ENCODE measurements at places on chromosomes 5 and 9.

GRCh38 chr9:78252616-78253015 lies 16.7 kb downstream of the CEP78 start:
- no peak for DNase-seq

DNA sequence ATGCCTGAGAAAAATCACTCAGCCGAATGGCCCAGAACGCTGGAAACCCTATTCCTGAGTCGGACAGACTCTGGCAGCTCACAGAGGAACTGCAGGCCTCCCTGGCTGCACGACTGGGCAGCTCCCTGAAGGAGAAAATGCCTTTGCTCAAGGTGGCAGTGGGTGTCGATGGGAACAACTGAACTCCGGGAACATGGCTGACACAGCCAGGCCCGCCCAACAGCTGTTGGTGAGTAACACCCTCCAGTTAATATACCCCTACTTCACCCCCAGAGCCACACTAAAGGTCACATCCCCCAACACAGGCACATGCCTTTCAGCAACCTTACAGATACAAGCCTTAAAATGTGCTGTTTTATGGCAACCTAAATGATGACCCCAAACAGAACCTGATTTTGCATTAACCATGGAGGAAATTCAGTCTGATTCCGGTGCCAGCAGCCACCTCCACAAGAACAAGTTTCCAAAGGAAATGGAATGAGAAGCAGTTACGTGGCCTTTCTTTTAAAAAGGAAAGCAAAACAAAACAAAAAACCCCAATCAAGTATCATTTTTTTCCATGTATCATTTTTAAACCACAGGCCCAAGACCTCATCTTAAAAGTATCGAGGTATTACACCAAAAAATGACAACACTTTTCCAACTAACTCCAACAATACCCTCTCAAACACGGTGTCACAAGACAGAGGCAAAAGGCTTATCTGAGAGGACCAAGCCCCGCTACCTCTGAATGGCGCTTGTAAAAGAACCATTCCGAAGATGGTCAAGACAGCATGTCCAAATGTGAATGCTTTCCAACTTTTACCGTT lies 3.1 kb downstream of the KLF9 start:
- DNase-seq: peak; percentile 31

GRCh38 chr5:86735370-86735769 lies 117.6 kb downstream of the COX7C start:
- no peak for DNase-seq

- DNase-seq: no peak
Observed at GRCh38 chr5:122846051-122846550, 688 bp downstream of the SNX24 start.

- no peak for DNase-seq
Observed at GRCh38 chr5:124519396-124519795, 227.0 kb downstream of the ZNF608 start.

DNA sequence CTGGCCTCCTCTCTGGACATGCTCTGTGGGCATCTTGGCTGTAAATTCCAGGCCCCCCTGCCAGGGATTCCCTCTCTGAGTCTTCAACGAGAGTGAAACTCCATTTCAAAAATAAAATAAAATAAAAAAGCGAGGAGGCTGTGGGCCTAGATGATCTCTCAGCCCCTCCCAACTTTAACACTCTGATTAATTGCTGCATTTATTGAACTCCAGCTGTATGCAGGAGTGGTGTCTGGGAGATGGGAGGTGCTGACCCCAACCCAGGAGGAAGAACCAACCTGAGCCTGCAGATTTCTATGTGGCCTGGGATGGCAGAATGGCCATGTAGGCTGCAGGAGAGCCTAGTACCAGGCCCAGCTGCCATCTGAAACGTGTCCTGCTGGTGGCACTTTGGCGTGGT lies 154.5 kb upstream of the IER5L start:
- DNase-seq: no peak

DNA sequence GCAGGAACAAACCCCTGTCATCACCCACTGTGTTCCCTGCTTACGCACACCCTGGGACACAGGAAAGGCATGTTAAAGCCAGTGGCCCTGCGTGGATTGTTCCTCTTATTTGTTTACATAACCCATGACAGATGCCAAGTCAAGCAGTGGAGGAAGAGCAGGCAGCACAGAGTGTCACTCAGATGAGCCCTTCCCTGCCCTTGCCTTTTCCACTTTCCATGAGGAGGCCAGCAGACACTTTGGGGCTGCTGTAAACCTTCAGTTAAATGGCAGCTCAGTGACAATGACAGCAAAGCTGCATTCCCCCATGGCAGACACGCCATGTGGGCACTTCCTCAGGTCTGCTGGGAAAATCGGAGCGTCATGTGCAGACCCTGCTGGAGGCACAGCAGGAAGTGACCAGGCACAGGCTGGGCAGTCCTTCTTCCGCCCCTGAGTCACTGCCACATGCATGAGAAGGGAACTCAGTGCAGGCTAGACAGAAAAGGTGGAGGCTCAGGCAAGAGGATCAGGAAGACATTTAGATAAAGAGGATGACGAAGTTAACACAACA lies 216.8 kb upstream of the PIK3R1 start:
- DNase-seq: no peak

GRCh38 chr5:19322716-19323485 lies 665.1 kb downstream of the CDH18 start:
- DNase-seq: no peak

DNA sequence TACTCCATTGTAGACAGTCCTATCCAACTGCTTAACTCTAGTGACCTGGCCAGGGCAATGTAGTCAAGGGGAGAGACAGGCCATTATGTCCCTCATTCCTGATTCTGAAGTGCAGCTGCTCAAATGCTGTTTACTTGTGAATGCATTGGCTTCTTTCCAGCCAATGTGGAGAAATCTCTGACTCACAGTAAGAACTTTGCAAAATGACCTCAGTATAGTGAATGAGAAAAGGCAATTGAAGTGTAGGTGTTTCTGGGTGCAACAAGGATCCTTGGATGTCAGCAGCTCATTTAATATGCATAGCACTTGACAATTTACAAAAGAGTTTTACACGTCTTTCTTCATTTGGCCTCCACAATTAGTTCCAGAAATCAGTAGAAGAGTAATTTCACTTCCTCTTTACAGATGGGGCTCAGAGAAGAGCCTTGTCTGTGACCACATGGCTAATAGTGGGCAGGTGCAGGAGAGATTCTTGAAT lies 367.2 kb downstream of the OSTF1 start:
- DNase-seq: no peak

- no peak for DNase-seq
Observed at GRCh38 chr5:150945947-150946346, 41.2 kb upstream of the ZNF300 start.

DNA sequence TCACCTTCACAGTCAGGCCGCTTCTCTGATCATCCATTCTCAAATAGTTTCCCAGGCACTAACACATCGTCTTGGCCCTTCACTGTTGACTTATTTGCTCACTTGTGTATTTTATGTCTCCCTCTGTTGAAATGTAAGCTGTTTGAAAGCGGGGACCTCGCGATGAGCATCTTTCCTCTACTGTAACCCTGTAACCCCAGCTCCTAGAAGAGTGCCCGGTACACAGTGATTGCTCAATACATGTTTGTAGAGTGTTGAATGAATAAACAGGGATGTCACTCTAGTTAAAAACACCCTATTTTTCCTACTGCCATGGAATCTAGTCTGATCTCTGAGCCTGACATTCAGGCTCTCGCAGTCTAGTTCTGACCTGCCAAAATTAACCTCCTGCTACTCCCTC lies 150.8 kb downstream of the TTLL11 start:
- DNase-seq: no peak

DNA sequence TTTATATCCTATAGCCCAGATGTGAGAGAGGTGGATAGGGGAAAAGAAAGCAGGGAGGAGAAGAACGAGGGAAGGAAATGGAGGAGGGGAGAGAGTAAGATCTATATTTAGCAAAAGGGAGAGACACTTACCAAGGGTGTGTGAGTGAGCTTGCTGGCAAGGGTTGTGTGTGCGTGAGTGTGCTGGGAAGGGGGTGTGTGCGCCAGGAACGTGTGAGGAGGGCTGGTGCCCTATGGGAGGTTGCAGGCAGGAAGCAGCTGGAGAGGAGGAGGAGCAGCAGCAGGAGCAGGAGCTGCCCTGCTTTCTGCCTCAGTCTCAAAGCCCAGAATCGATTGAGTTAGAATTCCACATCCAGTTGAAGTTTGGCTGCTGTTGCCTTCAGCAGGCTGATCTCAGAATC lies 148.3 kb upstream of the RUSC2 start:
- no peak for DNase-seq

DNA sequence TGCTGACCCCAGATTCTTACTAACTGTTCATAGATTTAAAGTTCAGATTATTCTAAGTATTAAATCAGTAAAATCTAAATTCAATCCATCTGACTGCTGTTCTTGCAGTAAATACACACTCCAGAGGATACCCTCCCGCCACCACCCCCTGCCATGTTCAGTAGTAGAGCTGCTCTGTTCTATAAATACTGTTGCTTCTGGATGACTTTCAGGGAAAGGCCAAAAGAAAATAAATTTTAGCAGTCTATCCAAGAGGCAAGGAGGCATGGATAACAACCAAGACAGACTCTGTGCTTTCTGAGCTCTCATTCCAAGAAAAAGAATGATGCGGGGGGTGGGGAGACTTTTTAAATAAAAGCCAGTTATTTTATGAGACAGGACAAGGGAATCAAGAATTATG lies 115.1 kb downstream of the ADAMTS6 start:
- no peak for DNase-seq
